CD4-positive, alpha-beta T cell treated with Interleukin-17A for 1 hour (primary cell): ENCODE measurements at places on chromosomes 4 and X.

DNA sequence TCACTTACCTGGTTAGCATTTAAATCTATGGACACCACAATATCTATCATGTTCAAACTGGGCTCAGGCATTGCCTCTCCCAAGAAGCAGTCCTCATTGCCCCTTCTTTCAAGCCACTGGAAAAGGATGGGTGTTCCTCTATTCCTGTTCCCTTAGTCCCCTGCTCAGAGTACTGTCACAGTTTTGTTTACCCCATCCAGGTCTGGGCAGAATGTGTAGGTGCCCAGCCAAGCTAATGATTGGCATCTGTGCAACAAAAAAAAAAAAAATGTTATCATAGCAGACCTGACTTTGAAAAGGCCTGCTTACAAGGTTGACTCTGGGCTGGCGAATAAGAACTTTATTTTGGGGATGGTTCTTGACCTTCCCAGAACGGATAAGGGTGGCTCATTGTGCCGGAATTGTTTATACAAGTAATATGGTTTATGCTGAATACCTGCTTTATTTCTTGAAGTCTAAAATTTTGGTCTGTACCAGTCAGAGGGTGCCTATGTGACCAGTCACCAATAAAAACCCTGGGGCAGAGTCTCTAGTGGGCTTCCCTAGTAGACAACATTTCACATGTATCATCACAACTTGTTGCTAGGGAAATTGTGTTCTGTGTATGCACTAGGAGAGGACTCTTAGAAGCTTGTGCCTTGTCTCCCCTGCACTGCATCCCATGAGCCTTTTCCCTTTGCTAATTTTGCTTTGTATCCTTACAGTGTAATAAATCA, 47.9 kb downstream of the JADE3 start:
- no peak for DNase-seq

- no peak for DNase-seq
Measured at GRCh38 chrX:132483488-132483887, 5.3 kb downstream of the MBNL3 start.

- no peak for DNase-seq
Measured at GRCh38 chr4:186159613-186160012, 31.8 kb upstream of the CYP4V2 start.

DNA sequence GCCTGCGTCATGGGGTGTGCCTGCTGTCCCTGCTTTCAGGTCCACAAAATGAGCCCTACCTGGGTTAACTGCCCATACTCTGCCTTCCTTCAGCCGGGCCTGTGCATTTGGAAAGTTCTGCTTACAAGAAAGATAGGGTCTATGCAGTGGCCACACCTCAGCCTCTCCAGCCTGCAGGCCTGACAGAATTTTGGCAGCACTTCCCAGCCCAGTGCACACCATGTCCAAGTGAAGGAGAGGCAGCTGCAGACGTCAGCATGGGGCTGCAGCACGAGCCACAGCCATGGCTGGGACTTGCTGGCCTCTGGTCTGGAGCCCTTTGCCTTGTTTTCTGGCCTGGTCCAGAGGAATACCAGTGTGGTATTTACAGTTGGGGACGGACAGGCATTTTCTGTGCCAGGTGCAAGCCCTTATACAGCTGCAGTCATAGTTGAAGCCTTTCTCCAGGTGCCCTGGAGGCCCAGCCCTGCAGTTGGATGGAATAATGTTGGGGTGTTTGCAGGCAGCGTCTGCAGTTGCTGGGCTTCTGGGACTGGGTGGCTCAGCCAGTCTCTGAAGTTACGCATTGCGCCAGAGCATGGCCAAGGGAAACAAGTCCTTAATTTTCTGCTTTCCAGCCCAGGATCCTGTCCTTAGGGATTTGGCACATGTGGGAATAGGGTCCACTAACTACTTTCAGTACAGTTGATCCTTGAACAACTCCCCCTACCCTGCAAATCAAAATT, 26.2 kb downstream of the JADE1 start:
- no peak for DNase-seq

DNA sequence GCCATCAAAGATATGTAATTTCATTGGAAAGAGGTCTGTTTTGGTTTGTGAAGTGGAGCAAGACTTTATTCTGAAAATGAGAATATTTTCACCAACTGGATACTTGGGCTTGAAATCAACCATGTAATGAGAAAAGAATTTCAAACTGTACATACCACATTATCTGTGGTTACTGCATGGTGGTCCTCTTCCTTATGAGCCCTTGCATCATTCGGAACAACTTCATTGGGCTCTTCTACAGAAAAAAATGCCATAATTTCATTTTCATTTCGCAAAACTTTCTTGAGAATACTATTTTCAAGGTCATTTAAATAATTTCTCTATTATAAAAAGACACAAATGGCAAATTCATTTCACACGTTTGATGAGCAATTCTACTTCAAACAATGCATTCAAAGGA, 148.6 kb upstream of the RPS6KA6 start:
- DNase-seq, result no peak

DNA sequence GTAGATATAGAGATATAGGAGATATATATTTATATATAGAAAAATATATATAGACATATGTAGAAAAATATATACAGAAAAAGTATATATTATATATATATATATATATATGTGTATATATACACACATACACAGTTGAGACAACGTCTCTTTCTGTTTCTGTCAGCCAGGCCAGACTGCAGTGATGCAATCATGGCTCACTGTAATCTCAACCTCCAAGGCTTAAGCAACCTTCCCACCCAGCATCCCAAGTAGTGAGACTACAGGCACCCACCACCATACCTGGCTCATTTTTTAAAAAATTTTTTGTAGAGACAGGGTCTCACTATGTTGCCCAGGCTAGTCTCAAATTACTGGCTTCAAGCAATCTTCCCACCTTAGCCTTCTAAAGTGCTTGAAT, 426.3 kb downstream of the GPM6A start:
- no peak for DNase-seq

DNA sequence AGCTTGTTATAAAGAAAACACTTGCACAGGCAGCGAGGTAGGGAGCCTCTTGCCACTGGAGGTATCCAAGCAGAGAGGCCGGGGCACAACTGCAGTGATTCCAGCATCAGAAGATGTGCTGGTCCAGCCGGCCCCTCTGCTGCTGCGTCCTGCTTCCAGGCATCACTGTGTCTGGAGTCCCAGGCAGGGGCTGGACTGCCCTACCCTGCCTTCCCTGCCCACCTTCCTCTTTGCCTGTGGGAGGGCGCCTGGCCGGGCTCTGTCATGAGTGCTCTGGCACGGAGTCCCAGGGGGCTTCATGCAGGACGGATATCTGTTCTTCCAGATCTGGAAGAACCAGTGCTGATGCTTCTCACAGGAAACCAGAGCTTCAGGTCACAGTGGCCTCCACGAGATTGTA, 187.6 kb upstream of the PSAPL1 start:
- no peak for DNase-seq

DNA sequence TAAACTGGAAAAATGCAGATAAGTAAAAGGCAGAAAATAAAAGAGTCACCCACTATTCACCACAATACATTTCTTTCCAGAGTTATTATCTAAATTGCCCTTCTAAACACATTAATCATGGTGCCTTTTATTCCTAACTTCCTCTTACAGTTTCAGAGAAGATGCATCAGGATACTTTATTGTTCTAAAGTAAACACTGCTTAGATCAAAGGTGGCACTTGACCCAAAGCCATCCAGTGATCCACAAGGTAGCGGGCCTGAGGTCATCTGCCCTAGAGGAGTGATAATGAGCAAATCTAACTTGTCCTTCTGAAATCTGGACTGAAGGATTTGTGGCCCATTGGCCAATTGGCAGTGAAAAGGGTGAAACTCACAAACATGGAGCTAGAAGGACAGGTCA, 12.0 kb upstream of the TMEM154 start:
- DNase-seq, result no peak

DNA sequence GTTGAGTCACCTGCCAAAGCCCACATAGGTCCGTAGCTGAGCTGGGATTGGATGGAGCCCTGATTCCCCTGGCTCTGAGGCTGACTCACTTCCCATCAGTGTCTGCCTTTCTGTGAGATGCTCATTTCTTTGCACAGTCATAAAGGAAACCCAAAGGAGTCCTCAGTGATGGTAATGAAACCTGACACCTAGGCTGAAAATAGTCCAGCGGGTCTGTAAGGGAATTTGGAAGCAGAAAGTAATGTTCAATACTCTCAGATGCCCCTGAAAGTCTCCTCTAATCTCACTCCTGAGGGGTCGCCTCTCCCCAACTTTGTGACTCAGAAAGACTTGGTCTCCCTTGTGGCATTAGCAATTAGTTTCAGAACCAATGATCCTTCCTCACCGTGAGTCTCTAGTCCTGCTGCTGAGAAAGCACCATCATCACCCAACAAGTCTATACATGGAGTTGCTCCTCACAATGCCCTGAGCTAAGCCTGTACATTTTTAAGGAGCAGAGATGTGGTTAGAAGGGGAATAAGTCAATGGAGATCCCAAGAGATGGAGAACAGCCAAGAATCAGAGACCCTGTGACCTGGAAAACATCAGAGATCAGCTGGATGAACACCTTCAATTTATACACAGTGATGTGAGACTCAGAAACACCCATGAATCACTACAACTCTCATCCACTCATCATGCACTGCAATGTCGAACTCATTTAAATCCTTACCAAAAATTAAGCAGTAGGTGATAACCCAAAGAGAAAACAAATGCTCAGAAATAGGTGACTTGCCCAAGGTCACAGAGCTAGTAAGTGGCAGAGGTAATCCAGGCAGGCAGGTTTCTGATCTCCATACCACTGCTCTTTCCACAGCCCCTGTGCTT, 219.0 kb upstream of the CPEB2 start:
- no peak for DNase-seq
